ENCODE measurements at places on chromosomes 12 and 14. TPM values are rescaled to one million over a fixed set of nuclear protein-coding genes. Genes with fewer than 3 reads are reported as not detected.

DNA sequence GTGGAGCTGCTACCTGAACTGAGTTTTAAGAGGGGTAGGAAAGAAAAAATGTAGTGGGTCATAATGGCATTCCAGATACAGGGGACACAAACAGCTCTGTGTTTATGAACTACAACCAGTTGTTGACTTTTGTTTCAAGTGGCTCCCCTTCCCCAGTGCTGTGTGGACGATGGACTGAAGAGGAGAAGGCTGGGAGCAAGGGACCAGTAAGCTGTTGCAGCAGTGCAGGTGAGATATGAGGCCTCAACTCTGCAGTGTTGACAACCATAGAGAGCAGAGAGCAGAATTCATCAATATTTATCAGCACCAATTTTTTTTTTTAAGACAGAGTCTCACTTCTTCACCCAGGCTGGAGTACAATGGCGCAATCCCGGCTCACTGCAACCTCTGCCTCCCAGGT lies 46.6 kb downstream of the MDM2 start:
- no peak for DNase-seq

DNA sequence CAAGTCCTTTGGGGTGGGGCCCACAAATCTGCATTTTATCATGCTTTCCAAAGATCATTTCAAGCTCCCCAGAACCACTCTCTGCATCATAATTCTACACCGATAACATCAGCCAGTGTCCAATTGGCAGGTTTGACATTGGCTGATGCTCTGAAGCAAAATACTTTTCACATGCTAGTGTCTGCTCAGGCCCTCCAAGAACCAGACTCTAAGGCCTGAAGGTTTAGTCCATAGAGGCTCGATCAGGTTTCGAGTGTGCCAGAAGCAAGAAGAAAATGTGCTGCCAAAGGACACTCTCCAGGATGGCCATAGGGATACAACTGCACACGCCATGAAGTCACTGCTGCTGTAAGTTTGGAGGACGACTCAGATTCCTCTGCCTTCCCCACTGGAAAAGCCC lies 280.3 kb downstream of the KSR2 start:
- DNase-seq, result no peak

- no peak for DNase-seq
Measured at GRCh38 chr12:31405021-31405420, 79.1 kb upstream of the SINHCAF start.

- no peak for DNase-seq
Measured at GRCh38 chr12:104012331-104012730, 37.7 kb downstream of the GLT8D2 start.

GRCh38 chr14:38079886-38080285 lies 127.8 kb upstream of the SSTR1 start:
- DNase-seq, result no peak

- DNase-seq, result no peak
Measured at GRCh38 chr14:29913566-29913965, 14.1 kb downstream of the PRKD1 start.

- no peak for DNase-seq
Measured at GRCh38 chr12:40646911-40647310, 45.3 kb upstream of the CNTN1 start.

DNA sequence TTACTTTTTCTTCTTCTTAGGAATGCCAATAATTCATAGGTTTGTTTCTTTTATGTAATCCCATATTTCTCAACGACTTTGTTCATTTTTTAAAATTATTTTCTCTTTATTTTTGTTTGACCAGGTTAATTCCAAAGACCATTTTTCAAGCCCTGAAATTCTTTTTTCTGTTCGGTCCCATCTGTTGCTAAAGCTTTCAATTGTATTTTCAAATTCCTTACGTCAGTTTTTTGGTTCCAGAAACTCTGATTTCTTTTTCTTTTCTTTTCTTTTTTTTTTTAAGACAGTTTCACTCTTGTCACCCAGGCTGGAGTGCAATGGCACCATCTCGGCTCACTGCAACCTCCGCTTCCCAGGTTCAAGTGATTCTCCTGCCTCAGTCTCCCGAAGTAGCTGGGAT lies 27.6 kb downstream of the RAB3IP start:
- DNase-seq, result no peak

- no peak for DNase-seq
Measured at GRCh38 chr12:6354495-6355393, 12.9 kb upstream of the TNFRSF1A start.

- DNase-seq, result no peak
Measured at GRCh38 chr12:120257041-120257821, 8.3 kb downstream of the PXN start.

DNA sequence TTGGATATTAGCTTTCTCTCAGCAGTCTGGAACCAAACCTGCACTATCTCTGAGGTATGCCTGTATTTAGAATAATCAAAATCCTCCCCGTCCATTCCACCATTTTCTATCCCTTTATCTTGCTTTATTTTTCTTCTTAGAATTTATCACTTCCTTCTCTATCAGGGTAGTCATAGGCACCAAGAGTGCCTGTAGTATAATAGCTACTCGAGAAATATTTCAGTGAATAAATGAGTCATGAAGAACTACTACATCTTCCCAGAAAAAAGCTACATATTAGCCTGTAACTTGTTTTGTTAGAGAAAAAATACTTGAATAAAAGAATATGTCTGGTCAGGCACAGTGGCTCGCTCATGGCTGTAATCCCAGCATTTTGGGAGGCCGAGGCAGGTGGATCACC lies 4.3 kb downstream of the SLC2A14 start:
- DNase-seq, result no peak

GRCh38 chr12:92338671-92339070 lies 193.0 kb upstream of the BTG1 start:
- DNase-seq, result no peak

DNA sequence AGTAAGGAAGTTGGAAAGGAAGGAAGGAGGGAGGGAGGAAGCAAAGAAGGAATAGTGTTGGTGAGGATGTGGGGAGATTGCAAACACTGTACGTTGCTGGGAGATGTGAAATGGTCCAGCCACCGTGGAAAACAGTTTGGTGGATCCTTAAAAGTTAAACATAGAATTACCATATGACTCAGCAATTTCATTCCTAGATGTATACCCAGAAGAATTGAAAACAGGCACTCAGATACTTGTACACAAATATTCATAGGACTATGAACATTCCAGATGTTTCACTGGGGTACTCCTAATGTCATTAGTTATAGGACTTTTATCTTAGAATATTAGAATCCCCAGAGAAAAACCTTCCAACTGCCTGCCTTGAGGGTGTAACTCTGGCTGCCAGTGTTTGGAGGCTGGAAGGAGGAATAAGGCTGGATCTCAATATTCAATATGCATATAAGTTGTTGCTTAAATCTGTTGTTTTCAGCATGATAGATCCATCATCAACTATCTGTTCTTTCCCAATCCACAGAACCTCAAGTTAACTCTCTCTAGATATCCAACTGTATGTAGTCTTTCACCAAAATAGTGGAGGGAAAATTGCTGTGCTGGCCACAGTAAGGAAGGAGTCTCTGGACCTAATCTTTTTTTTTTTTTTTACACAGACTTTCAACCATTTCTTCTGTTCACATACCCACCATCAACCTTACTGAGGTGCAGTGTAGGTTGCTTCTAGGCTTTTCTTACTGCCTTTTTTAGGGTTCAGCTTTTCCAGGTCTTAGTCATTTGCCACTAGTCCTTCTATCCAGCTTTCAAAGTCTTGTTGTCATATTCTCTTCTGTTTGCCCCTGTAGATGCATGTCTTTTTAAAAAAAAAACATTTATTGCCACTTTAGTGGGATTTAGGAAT lies 94.5 kb downstream of the DNAI7 start:
- no peak for DNase-seq

- no peak for DNase-seq
Measured at GRCh38 chr14:39181026-39181692, 6.1 kb downstream of the PNN start.

GRCh38 chr12:122981587-122982476 lies 1.4 kb downstream of the ARL6IP4 start:
- DNase-seq, result no peak

DNA sequence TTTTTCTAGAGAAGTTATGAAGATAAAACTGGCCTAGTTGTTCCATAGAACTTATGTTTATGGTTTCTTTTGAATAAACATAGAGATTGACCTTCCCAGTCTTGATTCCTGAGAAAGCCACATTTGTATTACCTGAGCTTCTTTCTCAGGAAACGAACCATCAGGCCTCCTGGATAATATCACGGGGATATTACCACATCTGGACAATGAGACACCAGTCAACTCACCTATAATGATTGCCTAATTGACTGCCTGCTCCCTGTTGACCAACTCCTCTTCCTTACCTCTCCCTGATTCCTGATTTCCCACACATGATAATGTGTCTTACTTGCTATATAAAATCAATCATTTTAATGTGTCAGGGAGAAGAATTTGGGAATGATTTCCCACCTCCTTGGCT lies 822.7 kb downstream of the LRFN5 start:
- no peak for DNase-seq

DNA sequence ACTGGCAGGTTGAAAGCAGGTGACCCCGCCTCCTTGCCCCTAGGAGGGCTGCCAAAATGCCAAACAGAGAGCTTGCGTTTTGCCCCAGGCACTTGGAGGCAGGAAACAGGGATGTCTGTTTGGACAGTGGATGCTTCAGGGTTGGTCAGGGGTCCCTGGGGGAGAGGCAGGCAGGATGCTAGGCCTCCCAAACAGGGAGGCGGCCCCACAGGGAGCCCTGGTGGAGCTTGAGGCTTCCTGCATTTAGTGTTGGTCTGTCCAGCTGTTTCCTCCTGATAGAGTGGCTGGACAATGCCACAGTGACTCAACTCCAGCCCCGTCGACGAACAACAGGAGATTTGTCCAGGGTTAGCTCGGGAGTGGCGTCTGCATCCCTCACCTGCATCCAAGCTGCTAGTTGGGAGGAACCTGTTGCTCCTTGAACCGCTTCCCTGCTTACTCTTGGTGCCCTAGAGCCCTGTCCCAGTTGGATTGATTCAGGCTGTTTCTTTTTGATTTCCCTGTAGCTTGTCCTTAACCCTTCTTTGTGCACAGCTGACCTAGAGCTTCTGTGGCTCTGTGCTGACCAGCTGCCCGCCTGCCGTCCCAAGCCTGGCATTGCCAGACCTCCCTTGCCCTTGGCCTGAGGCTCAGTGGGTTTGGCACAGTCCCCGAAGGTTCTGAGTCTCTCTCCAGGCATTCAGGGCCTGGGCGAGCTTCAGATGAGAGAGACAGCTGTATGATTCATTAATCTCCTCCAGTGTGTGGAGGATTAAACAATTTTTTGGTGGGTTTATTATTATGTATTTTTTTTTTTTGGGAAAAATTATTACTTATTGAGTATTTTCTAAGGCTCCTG lies 45.9 kb downstream of the TSPAN9 start:
- DNase-seq, result no peak

- DNase-seq, result peak; percentile 16
Measured at GRCh38 chr14:96349286-96350075, 13.7 kb downstream of the ATG2B start.

Gene KRT6B
- not detected for total RNA-seq

Gene GPR137C
- 0.22 TPM for total RNA-seq

Gene TAS2R43
- total RNA-seq, result 0.79 TPM

Gene CMTM5
- total RNA-seq, result 2.8 TPM

Gene GPRC5A
- 0.20 TPM for total RNA-seq

Gene OTOGL
- total RNA-seq, result not detected

Gene TMEM119
- 5.9 TPM for total RNA-seq

Measured in CD4-positive, CD25-positive, alpha-beta regulatory T cell (primary cell).